ENCODE measurements at places on chromosomes 1 and 21. TPM values are rescaled to one million over a fixed set of nuclear protein-coding genes. Genes with fewer than 3 reads are reported as not detected.
A peak's percentile ranks its signal among the peaks of the same experiment; 100 is the strongest.

RIMKLA gene
- 0.40 TPM for polyA plus RNA-seq

PTAFR gene
- polyA plus RNA-seq, result 2.3 TPM

CDC42BPA gene
- polyA plus RNA-seq, result 37.2 TPM

ATP1B1 gene
- 461 TPM for polyA plus RNA-seq

CHIA gene
- polyA plus RNA-seq, result not detected

- peak; percentile 80 for DNase-seq
Measured at GRCh38 chr1:94925561-94926125, 1.3 kb downstream of the CNN3 start.

GRCh38 chr1:36142121-36142520 lies 7.2 kb downstream of the TRAPPC3 start:
- DNase-seq, result no peak

DNA sequence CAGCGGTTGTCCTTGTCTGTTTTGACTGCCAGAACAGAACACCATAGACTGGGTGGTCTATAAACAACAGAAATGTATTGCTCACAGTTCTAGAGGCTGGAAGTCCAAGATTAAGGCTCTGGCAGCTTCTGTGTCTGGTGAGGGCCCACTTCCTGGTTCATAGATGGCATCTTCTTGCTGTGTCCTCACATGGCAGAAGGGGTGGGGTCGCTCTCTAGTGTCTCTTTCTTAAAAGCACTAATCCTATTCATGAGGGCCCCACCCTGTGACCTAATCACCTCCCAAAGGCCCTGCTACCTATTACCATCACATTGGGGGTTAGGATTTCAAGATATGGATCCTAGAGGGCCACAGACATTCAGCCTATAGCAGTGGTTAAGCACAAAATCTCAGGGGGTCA lies 304.4 kb downstream of the NFIA start:
- DNase-seq, result no peak

DNA sequence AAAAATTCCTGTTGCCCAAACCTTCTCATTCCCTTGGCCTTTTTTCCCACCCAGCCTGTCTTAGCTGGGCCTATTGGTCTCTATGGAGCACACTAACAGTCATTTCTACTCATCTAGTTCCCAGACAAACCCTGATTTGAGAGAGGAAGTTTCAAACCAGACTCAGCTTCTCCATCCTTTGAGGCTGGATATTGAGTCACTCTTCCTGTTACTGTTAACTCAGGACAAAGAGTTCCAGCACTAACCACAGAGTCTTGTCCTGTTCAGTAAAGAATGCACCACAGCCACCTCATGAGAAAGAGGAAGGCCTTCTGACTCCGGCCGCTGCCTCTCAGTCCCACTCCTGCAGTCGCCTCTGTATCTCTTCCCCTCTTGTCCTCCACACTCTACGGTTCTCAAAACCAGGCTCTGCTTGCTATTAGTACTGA lies 137.8 kb downstream of the PTPRC start:
- no peak for DNase-seq

GRCh38 chr1:38746941-38747600 lies 112.5 kb downstream of the RRAGC start:
- DNase-seq, result no peak

DNA sequence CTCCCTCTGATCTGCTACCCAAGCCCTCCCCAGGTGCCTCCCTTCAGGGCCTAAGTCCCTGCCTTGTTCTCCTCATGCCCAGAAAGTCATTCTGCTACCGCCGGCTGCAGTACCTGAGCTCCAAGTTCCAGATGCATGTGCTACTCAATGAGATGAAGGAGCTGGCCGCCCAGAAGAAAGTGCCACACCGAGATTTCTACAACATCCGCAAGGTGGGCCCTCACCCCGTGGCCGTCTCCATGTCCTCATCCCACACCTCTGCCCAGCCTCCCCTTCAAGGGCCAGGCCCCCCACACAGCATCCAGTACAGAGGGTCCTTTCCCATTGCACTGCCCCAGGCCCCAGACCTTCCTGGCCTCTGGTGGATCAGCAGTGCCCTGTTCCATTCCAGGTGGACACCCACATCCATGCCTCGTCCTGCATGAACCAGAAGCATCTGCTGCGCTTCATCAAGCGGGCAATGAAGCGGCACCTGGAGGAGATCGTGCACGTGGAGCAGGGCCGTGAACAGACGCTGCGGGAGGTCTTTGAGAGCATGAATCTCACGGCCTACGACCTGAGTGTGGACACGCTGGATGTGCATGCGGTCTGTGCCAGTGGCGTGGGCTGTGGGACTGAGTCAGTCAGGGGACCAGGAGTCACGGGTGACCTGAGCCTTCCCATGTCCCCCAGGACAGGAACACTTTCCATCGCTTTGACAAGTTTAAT lies 8.2 kb downstream of the AMPD2 start:
- no peak for DNase-seq

DNA sequence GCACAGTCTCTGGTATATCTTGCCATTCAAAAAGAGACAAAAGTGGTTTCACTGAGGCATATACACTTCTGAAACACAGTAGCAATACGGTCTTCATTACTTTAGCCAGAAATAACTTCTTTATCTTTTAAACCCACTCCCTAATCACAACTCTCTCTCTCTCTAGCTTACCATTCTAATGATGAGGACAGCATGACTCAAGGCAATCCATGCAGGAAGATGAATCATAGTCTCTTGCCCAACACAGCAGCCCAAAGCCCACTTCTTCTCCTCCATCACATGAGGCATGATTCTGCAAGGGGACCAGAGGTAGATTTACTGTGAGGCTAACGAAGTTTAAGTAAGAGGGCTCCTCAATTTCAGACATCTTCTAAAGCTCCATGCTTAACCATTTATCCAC lies 285.0 kb upstream of the NR5A2 start:
- no peak for DNase-seq

- no peak for DNase-seq
Measured at GRCh38 chr1:42904434-42904833, 54.2 kb downstream of the SLC2A1 start.

DNA sequence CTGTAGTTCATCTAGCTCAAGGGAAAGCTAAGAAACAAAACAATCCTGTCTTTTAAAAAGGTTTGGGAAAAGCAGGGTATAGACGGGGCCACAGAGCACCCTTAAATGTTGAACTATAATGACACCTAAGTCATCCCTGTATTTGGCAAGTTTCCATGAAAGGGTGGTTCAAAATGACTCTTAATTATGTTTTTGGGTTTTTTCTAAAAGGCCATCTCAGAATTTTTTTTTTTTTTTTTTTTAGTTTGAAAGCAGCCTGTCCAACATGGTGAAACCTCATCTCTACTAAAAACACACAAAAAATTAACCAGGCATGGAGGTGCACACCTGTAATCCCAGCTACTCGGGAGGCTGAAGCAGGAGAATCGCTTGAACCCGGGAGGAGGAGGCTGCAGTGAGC lies 22.2 kb downstream of the TOMM20 start:
- no peak for DNase-seq

DNA sequence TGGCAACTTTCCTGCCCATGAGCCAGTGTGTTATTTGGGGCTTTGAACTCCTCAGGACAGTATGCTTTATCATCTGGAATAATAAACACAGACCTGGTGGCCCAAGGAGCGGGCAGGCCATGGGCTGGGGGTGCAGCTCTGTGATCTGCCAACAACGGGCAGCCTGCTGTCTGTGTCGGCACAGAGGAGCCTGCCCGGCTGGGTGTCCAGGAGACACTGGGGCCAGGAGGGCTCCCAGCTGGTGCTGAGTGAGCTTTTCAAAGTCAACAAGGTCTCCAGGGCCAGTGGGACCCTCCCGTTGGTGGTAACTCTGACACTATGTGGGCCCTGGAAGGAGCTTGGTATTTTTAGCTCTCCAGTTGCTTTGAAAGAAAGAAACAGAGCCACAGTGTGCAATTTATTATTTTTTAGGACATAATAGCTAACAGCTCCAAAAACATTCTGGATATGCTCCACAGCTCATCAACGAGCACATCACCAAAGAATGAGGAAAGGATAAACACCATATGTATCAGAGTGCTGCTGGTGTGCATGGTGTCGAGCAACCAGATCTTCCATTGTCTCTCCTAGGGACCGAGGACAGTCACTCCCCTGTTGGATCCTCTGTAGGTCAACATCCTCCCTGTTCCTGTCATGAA lies 488.7 kb upstream of the USP24 start:
- DNase-seq, result no peak

DNA sequence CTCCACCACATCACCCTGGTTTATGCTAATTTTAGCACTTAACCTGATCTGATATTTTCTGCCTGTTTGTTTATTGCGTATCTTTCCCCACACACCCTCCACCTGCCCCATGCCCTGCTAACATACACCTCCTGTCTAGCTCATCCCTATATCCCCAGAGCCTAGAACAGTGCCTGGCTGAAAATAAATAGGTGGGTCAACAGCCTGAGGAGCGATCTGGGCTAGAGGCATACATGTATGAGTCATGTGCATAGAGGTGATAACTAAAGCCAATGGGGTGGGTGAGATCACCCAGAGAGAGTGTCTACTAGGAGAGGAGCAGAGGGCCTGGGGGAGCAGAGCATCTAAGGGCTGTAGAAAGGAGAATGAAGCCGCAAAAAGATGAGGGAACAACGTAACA lies 2.7 kb downstream of the HTR1D start:
- no peak for DNase-seq

GRCh38 chr1:229554886-229555621 lies 3.5 kb downstream of the ABCB10 start:
- no peak for DNase-seq

All from right renal pelvis (tissue), 4 donors.